ENCODE measurements at places on chromosomes 3 and 15.

- no peak for DNase-seq
These were observed 28.9 kb downstream of the CLDN18 start for GRCh38 chr3:138038725-138039462.

GRCh38 chr3:51401735-51402134, 10.7 kb downstream of the RBM15B start:
- no peak for DNase-seq

- DNase-seq: no peak
These were observed 77.4 kb upstream of the SLC4A7 start for GRCh38 chr3:27561576-27561975.

- peak; percentile 40 for DNase-seq
These were observed 32.8 kb downstream of the AKAP13 start for GRCh38 chr15:85412956-85413854.

DNA sequence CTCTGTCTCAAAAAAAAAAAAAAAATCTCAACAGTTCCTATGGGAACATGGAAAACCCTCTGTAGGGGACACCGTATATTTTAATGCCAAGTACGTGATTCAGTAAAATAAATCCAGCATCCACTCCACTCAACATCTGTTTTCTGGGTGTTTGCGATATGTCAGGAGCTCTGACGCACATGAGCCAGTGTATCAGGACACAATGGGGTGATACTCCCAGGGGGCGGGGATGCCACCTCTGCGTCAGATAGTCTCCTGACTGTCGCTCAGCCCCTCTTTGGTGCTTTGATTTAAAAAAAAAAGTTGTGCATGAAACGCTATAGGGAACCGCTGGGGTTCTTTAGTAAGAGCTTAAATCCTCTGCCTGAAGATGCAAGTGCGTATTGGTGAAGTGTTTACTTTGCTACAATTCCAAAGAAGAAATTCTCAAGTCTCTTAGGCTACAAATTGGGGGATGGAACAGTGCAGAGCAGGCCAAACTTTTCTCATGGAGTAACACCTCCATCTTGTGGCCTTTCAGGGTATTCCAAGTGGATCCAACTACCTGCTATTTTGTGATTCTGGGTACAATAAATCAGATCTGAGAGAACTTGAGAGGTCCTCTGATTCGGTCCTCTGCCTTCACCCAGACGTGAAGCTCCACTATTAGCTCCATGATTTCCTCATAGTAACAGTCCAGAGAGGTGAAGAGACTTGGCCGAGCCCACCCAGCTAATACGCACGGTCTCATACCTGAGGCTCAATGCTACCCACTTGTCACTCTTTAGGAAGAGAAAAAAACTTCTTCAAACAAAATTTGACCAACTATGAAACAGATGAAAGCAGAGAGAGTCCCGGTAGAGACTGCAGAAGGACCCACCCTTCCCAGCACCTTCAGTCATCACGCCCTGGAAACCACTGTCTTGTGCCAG, 9.3 kb upstream of the NR2E3 start:
- DNase-seq: peak; percentile 55

GRCh38 chr15:75172284-75172820, 29.3 kb upstream of the C15orf39 start:
- no peak for DNase-seq

DNA sequence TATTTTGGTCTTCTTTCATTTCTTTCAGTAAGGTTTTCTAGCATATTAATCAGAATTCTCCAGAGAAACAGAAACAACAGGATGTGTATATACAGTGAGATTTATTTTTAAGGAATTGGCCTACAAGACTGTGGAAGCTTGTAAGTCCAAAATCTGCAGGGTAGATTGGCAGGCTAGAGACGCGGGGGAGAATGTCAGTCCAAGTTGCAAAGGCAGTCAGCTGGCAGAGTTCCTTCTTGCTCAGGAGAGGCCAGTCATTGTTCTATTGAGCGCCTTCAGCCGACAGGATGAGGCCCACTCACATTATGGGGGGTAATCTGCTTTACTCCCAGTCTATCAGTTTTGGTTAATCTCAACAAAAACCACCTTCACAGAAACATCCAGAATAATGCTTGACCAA, 133.4 kb upstream of the UBE3A start:
- DNase-seq: no peak
